ENCODE measurements at places on chromosomes 16 and 17.

- DNase-seq, result no peak
Observed at GRCh38 chr16:17205279-17206211, 265.2 kb downstream of the XYLT1 start.

- no peak for DNase-seq
Observed at GRCh38 chr16:86508028-86508946, 2.0 kb upstream of the FOXF1 start.

- no peak for DNase-seq
Observed at GRCh38 chr16:80231888-80232287, 308.9 kb upstream of the DYNLRB2 start.

GRCh38 chr17:3910420-3911270 is 5.6 kb downstream of the P2RX1 start:
- DNase-seq, result no peak

- no peak for DNase-seq
Observed at GRCh38 chr17:49457564-49458535, 37.2 kb upstream of the NGFR start.

All from caudate nucleus (tissue), 63 donors.